ENCODE measurements at places on chromosomes 16 and 17. TPM values are rescaled to one million over a fixed set of nuclear protein-coding genes. Genes with fewer than 3 reads are reported as not detected.

DNA sequence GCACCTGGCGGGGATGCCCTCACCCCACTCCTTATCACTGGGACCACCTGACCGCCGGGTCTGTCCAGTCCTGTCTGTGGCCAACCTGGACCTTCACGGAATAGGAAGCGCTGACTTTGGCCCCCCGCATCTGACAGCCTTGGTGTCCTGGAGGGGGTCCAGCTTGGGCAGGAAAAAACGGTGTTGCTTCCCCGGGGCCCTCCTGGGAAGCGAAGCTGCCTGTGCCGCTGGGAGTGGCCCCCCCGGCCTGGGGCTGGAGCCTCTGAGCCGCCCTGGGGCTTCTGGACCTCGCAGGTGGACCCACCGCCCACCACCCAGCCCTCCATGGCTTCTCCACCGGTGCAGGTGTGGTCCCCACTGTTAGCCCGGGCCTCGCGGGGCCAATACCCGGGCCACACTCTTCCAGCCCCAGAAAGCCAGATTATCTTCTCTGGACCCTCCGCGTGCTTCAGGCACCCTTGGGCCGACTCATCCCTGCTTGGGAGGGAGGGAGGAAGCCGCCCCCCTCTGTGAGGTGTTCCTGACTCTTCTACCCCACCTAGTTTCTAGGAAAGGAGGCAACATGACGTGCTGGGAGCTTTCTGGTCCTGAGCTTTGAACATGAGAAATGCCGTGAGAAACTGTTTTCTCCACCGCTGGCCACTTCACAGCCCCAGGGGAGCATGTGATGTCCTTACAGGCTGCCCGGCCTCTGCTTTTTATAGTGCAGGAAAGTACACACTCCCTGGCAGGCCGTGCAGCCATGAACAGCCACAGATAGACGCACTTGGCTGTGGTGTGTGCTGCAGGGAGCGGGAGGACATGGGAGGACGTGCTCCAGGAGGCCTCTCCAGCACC lies 1.1 kb downstream of the C1QTNF1 start:
- no peak for DNase-seq
- no peaks in the 10 kb centered on the region for H3K27me3 ChIP-seq
- H3K4me3 ChIP-seq: peak overlapping the region; percentile 82
- peak overlapping the region; percentile 75 for H3K27ac ChIP-seq
- H3K36me3 ChIP-seq: peaks cover 3% of the 10 kb centered on the region

TBC1D3C gene
- not detected for total RNA-seq

DNA sequence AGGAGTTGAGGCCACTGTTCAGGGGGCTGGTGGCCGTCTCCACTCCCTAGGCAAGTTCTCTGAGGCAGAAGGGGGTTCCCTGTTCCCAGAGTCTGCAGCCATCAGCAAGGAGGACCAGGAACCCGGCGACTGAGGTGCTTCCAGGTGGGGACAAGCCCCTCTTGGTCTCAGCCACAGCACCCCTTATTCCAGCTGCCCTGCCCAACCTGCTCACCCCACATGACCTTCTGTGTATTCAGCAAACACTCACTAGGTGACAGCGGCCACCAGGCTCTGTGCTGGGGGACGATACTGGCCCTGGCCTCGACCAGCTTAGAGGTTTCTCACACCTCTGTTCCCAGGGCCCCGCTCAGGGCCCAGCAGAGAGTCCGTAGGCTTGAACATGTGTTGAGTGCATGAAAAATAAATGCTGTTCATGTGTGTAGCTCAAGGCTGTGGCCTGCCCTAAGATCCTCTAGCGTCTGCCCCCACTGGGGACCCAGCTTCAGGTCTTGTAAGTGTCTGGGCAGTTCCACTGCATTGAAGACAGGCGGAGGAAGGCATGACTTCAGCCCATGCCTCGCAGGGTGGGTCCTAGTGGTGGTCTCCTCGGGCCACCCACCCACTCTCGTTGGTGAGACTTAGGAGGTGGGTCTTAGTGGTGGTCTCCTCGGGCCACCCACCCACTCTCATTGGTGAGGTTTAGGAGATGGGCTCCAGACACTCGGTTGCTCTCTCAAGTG lies 44.2 kb downstream of the NT5M start:
- H3K27ac ChIP-seq: no peak overlapping the region
- no peak for DNase-seq
- H3K36me3 ChIP-seq: no peaks in the 10 kb centered on the region
- H3K4me3 ChIP-seq: no peak overlapping the region
- H3K27me3 ChIP-seq: peaks cover 19% of the 10 kb centered on the region
- peaks cover 4% of the 10 kb centered on the region for H3K4me1 ChIP-seq

- H3K4me3 ChIP-seq: no peak overlapping the region
- H3K27me3 ChIP-seq: no peaks in the 10 kb centered on the region
- H3K4me1 ChIP-seq: no peaks in the 10 kb centered on the region
Measured at GRCh38 chr16:1213796-1214372, 11.2 kb downstream of the TPSG1 start.

DNA sequence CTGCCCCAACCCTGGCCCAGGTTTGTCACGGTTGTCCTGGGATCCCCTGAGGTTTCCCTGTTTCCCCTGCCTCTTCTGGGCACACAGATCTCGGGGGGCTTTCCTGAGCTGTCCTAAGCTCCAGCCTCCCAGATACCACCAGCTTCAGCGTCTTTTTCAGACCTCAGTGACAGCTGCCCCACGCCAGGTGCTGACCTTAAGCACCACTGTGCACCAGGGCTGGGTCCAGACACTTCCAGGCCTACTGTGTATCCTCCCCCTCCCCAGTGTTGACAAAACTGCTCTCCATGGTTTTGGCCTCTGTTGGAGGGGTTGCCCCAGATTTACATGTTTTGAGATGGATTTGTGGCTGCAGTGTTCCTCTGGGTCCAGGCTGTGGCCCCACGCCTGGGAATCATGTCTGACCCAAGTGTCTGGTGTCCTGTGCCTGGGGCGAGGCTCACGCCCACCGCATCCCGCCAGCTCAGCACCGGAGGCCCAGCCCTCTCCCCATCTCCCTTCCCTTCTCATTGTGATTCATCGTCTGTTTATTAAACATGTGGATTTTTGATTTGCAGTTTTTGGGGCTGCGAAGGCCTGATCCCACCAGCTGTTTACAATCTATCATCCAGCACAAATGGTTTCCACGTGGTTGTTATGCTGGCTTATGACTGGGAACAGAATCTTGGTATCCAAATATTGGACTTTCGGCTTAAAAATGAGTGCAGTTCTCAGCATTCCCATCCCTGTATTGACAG lies 82.1 kb downstream of the METRNL start:
- no peak overlapping the region for H3K27ac ChIP-seq
- no peaks in the 10 kb centered on the region for H3K4me1 ChIP-seq
- no peak for DNase-seq
- H3K36me3 ChIP-seq: no peaks in the 10 kb centered on the region
- no peak overlapping the region for H3K4me3 ChIP-seq

- H3K4me3 ChIP-seq: no peak overlapping the region
- H3K27me3 ChIP-seq: no peaks in the 10 kb centered on the region
- no peaks in the 10 kb centered on the region for H3K4me1 ChIP-seq
- H3K27ac ChIP-seq: peak overlapping the region; percentile 45
- no peaks in the 10 kb centered on the region for H3K36me3 ChIP-seq
Measured at GRCh38 chr16:67311607-67312488, 14.7 kb downstream of the KCTD19 start.

DNA sequence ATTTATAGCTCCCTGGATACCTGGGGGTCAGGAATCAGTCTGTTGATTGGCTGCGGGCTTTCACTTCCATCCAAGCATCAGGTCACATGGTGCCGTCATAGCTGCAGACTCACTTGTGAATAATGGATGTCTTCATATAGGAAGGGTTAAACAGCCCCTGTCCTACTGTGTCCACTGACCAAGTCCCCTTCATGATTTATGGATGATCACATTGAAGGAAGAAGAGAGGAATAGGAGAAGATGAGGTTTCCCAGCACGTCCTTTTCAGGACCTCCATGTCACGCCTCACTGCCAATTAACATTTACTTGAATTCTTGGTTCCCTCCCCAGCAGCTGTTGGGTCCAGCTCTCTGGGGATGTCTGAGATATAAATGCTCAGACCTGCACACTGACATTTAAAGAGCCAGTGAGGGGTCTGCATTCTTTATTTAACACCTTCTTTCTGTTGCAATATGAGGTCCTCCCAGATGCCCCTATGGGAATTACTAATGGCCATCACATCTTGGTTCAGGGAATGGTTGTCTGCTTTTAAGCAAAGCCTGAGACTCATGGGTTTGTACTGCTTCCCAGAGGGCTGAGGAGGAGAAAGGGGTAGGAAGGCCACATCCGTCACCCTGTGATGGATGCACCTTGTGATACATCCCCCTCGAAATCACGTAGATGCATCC lies 230.6 kb upstream of the HSBP1 start:
- no peaks in the 10 kb centered on the region for H3K4me1 ChIP-seq
- H3K4me3 ChIP-seq: no peak overlapping the region
- no peak overlapping the region for H3K27ac ChIP-seq
- H3K36me3 ChIP-seq: no peaks in the 10 kb centered on the region
- no peaks in the 10 kb centered on the region for H3K27me3 ChIP-seq

DNA sequence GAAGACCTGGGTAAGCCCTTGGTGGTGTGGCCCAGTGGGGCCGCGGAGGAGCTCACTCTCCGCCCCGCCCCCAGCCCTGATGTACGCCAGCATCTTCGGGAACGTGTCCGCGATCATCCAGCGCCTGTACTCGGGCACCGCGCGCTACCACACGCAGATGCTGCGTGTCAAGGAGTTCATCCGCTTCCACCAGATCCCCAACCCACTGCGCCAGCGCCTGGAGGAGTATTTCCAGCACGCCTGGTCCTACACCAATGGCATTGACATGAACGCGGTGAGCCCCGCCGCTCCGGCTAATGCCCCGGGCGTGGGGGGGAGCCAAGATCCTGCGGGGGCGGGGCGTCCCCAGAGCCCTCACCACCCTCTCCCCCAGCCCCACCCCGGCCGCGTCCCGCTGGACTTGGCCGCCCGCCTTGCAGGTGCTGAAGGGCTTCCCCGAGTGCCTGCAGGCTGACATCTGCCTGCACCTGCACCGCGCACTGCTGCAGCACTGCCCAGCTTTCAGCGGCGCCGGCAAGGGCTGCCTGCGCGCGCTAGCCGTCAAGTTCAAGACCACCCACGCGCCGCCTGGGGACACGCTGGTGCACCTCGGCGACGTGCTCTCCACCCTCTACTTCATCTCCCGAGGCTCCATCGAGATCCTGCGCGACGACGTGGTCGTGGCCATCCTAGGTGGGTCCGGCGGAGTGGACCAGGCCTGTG lies 12.1 kb upstream of the DCAF7 start:
- no peaks in the 10 kb centered on the region for H3K36me3 ChIP-seq
- peaks cover 22% of the 10 kb centered on the region for H3K27me3 ChIP-seq
- H3K27ac ChIP-seq: no peak overlapping the region
- peak overlapping the region; percentile 40 for H3K4me3 ChIP-seq

- no peaks in the 10 kb centered on the region for H3K4me1 ChIP-seq
- H3K4me3 ChIP-seq: no peak overlapping the region
- no peaks in the 10 kb centered on the region for H3K36me3 ChIP-seq
Measured at GRCh38 chr16:9469512-9469911, 378.1 kb downstream of the HAPSTR1 start.

DNA sequence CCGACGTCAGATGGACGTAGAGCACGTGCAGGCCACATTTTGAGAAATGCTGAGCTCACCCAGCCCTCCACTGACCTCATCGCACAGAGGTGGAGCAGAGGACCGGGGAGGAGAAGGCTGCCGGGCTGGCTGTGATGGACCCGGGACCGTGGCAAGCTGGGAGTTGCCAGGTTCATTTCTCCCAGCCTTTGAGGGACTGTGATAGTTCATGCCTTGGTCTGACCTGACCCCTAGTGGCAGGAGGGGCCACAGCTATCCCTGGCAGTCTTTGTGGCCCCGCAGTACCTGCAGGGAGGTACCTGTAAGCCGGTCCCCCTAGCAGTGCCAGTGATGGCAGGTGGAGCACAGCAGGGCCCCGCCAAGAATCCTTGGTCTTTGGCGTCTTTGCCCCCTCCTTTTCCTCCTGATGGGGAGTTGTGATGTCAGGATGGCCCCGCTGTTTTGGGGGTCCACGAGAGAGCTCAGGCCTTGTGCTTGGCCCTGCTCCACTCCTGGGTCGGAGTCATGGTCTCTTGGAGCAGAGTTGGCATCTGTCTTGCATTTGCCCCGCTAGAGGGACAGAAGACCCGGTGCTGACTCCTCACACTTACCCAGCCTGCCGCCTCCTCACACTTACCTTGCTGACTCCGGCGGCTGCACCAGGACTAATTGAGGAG lies 50.4 kb downstream of the OR1D5 start:
- H3K27ac ChIP-seq: no peak overlapping the region
- no peak overlapping the region for H3K4me3 ChIP-seq
- no peak for DNase-seq
- peaks cover 17% of the 10 kb centered on the region for H3K36me3 ChIP-seq
- no peaks in the 10 kb centered on the region for H3K27me3 ChIP-seq

ALDOC gene
- total RNA-seq: 21.6 TPM

SMTNL2 gene
- 7.2 TPM for total RNA-seq

DNA sequence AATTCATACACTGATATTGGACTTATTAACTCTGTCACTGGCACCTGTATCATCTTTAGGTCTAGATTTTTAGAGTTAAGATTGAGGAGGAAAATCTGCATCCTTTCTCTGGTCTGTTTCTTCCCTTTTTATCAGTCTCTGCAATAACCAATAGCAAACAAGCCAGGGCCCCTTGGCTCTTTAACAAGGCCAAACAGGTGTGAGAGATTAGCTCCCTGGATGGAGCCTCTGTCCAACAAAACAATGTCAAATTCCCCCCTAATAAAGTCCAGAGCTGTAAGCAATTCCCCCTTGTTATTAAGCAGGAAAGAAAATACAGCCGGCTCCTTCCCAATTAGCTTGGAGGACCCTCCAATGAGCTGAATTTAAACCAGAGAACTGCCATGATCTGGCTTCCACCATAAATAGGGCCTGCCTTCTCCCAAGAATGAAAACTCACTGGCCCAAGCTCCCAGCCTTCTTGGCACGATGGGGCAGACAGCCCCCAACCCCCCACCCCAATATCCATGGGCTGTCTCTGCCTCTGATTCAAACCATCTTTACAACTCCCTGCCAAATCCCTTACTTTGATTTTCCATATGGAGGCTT lies 56.1 kb upstream of the SOX9 start:
- H3K4me1 ChIP-seq: peaks cover 3% of the 10 kb centered on the region
- H3K27me3 ChIP-seq: peaks cover 5% of the 10 kb centered on the region
- no peak overlapping the region for H3K4me3 ChIP-seq
- H3K27ac ChIP-seq: no peak overlapping the region
